Right hindlimb (tissue), 1 donor: ENCODE measurements at places on chromosomes 16 and 17.

- DNase-seq = no peak
Observed at GRCh38 chr17:16989230-16989952, 17.5 kb upstream of the TNFRSF13B start.

- DNase-seq = peak; percentile 76
Observed at GRCh38 chr17:19346351-19347255, 15.9 kb downstream of the B9D1 start.

- no peak for DNase-seq
Observed at GRCh38 chr16:81876273-81876900, 97.3 kb downstream of the PLCG2 start.

DNA sequence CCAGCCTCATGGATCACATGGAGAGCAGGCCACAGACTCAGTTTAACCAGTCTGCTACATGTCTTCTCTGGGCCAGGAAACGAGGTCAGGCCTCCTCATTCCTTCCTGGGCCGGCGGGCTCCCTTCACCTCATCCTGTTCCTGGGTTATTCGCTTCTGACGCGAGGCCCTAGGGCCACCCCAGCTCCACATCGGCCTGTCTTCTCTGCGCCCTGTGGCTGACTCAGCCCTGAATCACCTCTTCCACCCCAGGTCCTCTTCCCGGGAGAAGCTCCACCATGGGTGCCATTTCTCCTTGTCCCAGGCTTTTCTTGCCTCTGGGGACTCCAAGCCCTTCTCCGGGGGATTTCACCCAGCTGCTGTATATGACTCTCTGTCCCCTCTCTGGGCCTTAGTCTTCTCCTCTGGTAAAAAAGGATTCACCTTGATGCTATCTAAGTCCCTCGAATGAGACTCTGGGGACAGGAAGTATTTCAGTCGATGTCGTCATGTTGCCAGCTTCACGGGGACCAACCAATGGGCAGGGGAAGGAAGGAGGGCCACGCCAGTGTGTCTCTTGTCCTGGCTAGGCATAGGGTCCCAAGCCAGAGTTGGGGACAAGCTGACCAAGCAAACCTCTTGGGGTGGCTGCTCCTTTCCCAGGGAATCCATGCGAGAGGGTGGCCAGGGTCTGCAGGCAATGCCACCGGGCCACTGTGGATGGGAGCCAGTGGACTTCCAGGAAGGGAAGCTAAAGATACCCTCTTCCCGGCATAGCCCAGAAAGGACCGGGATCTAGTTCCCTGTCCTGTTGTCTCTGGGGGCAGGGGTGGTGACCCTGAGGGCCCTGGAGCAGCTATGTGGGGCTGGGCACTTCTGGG is 58.7 kb downstream of the SOCS3 start:
- DNase-seq = no peak
